ENCODE measurements at places on chromosomes 5 and 9.

GRCh38 chr5:97133101-97133500, 9.3 kb downstream of the LIX1 start:
- DNase-seq = no peak

DNA sequence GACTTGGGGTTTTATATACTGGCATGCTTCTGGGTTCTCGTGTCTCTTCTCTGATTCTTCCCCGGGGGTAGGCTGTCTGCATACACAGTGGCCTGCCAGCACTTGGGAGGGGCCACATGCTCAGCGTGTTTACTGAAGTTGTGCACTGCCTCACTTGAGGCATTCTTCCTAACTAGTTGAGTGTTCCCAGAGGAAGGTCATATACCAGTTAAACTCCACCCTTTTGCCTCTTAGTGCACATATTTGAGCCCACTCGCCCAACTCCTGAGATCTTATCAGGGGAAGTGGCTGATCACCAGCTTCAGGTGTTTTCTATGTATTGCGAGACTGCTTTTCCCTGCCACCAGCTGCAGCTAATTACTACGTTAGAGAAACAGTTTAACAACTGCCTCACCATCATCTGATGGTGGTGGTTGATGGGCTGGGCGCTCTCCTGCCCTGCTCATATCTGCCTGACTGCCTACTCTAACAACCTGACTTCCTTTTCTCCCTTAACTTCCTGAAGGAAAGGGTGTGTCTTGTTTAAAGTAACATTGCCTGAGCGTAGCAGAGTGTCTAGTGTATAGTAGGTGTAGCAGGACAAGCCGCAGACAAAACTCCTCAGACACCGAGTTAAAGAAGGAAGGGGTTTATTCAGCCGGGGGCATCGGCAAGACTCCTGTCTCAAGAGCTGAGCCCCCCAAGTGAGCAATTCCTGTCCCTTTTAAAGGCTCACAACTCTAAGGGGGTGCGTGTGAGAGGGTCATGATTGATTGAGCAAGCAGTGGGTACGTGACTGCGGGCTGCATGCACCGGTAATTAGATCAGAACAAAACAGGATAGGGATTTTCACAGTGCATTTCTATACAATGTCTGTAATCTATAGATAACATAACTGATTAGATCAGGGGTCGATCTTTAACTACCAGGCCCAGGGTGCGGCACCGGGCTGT, 60.1 kb upstream of the CLINT1 start:
- DNase-seq = no peak

DNA sequence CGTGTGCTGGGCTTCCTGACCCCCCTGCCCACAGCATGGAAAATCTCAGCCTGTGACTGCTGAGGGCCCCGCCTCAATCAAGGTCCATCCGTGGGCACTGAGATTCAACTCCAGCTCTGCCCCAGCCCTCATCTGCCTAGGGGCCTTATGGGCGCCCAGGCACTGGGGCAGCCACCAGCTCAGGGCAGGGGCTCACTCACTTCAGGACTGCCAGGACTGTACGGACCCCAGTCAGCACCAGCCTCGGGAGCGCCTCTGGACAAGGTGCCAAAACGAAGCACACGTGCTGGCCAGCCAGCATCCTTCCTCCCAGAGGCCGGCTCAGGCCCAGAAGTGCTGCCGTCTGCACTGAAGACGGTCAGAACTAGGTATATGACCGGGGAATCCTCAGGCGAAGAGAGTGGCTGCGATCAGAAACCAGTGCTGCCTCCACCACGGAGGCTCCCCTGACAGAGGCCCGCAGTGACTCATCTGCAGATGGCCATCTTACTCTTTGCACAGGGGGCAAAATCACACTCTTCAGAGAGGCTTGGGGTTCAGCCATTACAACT, 19.6 kb downstream of the CLPTM1L start:
- DNase-seq = no peak

DNA sequence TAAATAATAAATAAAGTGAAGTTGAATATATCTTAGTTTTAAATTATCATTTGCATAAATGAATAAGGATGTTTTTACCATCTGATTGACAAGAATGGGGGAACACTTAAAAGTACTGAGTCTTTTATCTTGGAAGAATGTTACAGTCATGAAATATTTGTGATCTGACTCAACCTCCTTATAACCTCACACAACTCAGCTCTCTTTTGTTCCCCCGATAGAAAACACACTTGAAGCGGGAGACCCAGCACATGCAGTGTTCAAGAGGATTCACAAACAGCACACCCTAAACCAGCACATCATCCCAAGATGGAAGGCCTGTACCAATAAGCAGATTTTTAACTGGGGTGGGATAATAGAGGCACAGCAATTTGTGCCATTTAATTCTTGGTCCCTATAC, 15.5 kb downstream of the BAAT start:
- DNase-seq = no peak

GRCh38 chr5:103744159-103744558, 181.6 kb upstream of the NUDT12 start:
- DNase-seq = no peak

DNA sequence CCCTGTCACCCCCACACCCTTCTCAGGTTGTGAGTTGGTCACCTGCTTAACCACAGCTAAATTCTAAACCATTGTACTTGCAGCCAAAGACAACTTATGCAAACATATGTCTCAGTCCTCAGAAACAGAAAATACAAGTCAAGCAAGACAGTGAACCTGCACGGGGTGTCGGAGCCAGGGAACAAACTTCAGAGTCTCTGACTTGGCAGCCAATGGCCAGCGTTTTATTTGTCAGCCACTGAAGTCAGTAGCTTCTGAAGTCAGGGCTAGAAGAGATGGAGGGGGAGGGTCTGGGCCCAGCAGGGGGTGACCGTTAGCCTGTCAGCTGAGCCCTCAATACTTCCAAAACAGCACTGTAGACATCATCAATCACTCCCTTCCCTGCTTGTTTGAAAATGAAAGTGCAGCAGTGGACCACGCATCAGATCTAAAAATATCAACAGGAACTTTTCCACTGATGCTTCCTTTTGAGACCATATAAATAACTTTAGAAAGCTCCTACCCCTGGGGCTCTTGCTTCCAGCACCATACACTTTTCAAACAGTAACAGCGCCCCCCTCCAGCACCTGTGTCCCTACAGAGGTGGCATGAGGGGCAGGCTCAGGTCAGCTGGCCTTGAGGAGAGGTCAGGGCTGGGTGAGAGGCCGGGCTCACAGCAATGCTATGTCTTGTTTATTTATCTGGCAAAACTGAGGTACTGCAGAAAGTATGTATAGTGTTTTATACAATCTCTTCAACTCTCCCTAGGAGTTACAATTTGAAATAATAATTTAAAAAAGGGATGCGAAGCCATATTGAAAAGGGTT, 142.5 kb downstream of the ACER2 start:
- no peak for DNase-seq

DNA sequence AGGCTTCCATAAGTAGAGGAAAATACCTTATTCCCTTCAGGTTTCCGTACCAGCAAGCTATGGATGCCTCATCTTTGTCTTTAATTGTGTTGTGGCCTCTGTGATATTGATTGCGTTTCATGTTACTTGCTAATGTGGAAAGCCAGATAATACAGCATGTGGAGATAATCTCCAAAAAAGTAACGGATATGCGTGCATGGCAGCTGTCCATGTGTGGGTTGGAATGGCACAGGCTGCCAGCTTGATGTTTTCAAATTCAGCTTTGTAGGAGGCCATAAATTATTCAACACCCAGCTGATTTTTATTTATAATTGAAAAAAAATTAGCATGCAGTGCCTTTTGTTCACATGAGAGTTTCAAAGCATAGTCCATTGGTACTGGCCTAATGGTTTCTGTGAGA, 144.9 kb downstream of the GIN1 start:
- no peak for DNase-seq

DNA sequence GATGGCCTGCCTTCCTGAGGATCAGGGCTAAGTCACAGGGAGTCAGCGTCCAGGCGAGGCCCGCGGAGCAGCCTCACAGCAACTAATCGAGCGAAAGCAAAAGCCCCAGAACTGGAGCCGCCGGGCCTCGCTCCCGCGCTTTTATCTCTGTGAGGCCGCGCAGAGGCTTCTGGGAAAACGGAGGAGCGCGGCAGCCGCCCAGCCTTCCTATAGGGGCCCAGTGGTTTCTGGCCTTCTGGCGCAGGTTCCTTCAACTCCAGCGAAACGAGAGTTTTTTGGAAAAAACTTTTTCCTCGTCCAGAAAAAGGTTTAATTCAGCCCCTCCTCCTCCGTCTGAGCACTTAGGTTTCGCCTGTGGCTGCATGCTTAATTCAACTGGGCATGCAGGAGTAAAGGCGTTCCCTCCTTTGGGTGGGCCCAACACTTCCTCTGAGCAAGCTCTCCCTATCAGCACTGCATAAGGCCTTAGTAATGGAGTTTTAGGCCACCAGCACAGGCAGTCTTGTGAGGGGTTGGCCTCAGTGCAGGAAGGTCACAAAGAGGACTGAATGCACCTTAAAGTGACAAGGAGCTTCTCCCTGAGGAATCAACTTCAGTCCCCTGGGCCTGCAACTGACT, at the start of gene MEIKIN:
MEIKIN (minus strand) TSS at position 113 of the 618 bp plus-strand sequence. CDS start 158 bp downstream, outside the sequence.
- no peak for DNase-seq

DNA sequence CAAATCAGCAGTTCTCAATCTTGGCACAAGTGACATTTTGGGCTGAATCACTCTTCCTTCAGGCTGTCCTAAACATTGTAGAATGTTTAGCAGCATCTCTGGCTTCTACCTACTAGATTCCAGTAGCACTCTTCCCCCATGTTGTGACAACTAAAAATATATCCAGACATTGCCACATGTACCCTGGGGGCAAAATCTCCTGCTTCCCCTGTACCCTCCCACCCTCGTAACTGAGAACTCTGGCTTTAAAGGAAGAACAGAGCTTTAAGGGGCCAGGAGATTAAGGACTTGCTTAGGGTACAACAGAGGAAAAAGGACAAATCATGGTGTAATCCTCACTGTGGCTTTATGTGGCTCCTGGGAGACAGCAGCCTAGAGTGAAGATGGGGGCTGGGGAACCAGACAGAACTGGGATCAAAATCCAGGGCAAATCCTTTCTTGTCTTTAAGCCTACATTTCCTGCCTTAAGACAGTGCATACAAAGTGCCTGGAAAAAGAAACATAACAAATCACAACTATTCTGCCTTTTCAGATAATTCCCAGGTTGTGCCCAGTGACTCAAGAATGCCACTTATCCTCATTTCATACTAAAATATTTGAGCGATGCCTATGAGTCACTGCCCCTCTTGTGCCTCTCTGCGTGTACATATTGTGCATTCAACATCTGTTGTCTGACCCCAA, 109.3 kb downstream of the DAPK1 start:
- DNase-seq = no peak

DNA sequence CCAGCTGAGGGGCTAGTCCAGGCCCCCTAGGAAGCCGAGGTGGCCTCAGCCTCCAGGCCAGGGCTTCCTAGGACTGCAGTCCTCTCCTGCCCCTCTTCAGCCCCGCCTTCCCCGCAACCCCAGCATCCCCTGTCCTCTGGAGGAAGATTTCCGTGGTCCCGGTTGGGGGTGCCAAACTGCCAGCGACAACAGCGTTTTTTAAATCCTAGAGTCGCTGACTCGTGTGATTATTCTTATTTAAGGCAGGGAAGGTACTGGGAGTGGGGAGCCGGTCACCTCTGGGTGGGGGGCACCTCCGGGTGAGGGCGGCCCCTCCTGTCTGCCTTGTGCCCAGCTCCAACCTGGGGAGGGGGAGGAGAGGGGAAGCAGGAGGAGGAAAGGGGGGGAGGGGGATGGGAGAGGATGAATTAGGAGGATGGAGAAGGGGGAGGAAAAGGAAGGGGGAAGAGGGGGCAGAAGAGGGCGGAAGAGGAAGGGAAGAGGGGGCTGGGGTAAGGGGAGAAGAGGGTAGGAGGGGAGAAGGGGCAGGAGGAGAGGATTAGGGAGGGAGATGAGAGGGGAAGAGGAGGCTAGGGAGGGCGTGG, 173.1 kb upstream of the IER5L start:
- no peak for DNase-seq

- DNase-seq = no peak
These were observed 714.1 kb upstream of the CDH10 start for GRCh38 chr5:25358919-25359318.

Data from stimulated activated CD4-positive, alpha-beta T cell treated with anti-CD3 and anti-CD28 coated beads, TNF-alpha, amount 100 ng/mL, for 48 hours (primary cell).